ENCODE measurements at places on chromosomes 11 and 22.

- no peak for DNase-seq
Observed at GRCh38 chr11:86977441-86978050, 22.4 kb upstream of the FZD4 start.

- no peak for DNase-seq
Observed at GRCh38 chr11:33227578-33228261, 29.5 kb upstream of the HIPK3 start.

- no peak for DNase-seq
Observed at GRCh38 chr11:99911116-99911515, 776.0 kb upstream of the ARHGAP42 start.

GRCh38 chr11:47411884-47412746, 3.7 kb downstream of the SLC39A13 start:
- DNase-seq = peak; percentile 68
